ENCODE measurements at places on chromosomes 16 and 17. TPM values are rescaled to one million over a fixed set of nuclear protein-coding genes. Genes with fewer than 3 reads are reported as not detected.

Gene TBC1D3G
- not detected for polyA plus RNA-seq

Gene C1QTNF8
- 0.23 TPM for polyA plus RNA-seq

Gene KRT9
- not detected for polyA plus RNA-seq

Gene SOX9
- polyA plus RNA-seq = 57.5 TPM

All from right lung (tissue), 10 donors.